PC-3 (cell line): ENCODE measurements at places on chromosomes 2 and 18. TPM values are rescaled to one million over a fixed set of nuclear protein-coding genes. Genes with fewer than 3 reads are reported as not detected.

The FSHR gene
- not detected in 2 replicates for total RNA-seq

The C1QL2 gene
- not detected in 2 replicates for total RNA-seq

- no peak for DNase-seq
Observed at GRCh38 chr2:171025214-171025613, 96.2 kb downstream of the GORASP2 start.

- peak; percentile 37 for DNase-seq
Observed at GRCh38 chr2:119367472-119368099, 809 bp downstream of the DBI start.

- DNase-seq = peak; percentile 46
Observed at GRCh38 chr2:54052825-54053718, 62.3 kb upstream of the ACYP2 start.
